ENCODE measurements at places on chromosomes 2 and 18.

DNA sequence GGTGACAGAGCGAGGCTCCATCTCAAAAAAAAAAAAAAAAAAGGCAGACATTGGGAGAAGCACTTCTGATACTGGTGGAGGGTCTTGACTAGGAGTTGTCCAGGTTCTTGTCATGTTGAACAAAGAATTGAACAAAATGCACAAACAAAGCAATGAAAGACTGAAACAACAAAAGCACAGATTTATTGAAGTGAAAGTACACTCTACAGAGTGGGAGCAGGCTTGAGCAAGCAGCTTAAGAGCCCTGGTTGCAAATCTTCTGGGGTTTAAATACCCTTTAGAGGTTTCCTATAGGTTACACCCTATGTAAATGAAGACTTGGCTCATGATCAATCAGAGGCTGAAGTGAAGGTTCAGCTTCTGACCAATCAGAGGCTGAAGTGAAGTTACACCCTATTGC, 6.4 kb upstream of the SS18 start:
- no peak for DNase-seq

DNA sequence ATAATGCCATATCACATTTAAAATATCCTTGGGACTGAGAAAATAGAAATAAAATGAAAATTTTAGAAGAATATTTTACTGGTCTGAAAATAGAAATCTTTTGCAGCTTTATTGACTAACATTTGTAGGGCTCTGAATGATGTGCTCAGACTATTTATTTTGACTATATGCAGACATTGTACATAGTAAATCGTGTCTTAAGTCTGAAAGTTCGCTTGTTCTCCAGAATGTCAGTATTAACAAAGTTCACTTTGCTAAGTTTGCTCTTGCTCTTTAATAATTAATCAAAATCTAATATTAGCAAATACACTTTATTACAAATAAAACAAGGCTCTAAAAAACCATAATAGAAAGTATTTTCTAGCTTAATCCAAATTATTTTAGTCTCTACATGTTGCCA, 219.8 kb downstream of the WDR7 start:
- DNase-seq = no peak

DNA sequence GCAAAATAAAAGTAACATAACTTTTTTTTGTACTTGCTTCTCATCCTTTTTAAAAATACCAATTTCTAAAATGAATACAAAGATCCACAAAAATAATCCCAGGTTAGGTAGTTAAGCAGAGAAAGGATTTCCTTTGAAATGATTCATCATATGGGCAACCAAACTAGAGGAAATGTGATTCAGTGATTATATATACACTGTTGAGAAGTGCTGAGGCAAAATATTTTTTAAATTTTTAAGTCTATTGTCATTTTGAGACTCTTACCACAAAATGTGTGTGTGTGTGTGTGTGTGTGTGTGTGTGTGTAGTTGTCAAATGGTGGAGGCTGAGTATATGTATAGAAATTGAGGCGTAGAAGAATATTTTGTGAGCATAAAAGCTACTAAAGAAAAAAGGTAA, 1075.3 kb downstream of the LRP1B start:
- no peak for DNase-seq

- DNase-seq = no peak
Measured at GRCh38 chr2:165563468-165564225, 94.1 kb downstream of the CSRNP3 start.

GRCh38 chr18:26697186-26697884, 149.0 kb upstream of the KCTD1 start:
- DNase-seq = no peak

DNA sequence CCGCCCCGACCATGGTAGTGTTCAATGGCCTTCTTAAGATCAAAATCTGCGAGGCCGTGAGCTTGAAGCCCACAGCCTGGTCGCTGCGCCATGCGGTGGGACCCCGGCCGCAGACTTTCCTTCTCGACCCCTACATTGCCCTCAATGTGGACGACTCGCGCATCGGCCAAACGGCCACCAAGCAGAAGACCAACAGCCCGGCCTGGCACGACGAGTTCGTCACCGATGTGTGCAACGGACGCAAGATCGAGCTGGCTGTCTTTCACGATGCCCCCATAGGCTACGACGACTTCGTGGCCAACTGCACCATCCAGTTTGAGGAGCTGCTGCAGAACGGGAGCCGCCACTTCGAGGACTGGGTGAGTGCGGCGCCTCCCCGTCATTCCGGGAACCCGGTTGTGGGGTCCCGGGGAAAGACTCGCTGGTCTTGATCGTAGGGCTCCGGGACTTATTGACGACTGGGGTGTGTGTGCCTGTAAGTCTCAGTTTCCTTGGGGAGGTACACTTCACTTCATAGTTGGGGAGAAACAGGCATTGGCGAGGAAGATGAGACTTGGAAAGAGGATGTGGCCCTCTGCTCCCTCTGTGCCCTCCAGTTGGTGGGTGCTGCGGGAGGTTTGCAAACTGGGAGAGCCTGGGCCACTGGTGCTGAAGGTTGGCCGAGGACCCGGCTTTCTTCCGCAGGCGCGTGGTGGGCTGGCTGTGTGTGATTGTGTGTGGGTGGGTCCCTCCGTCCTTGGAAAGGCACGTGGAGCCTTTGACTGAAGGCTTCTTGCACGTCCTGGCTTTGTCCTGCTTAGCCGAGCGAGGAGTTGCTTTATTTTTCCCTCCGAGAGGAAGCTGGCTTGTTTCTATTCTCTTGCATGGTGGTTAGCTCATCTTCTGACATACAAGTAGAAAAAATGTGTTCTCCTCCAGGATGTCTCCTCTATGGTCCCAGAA, 886 bp downstream of the PRKCE start:
- DNase-seq = peak; percentile 32

DNA sequence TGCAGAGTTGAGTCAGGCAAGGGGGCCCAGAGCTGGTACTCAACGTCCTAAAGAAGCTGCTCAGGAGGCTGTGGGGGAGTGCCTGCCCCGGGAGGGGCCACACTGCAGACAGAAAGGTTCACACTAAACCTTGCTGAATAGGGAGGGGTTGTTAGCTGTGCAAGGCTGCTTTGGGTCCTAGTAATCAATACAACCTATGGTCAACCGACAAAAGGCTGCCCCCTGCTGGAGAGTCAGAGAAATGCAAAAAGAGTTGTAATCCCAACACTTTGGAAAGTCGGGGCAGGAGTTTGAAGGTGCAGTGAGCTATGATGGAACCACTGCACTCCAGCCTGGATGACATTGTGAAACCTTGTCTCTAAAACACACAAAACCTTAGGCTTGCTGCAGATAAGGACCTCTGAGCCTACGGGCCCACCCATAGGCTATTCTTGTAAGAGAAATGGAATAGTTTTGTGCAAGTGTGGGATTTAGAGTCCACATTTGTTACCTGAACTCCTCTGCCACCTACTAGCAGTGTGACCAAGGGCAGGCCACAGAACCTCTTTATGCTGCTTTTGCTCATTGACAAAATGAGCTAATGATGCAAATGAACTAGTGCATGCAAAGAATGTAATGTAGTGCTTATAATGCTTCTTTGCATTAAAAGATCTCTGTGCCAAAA, 81.5 kb downstream of the PRPF40A start:
- peak; percentile 27 for DNase-seq

GRCh38 chr2:84383271-84383670, 75.8 kb downstream of the SUCLG1 start:
- no peak for DNase-seq

DNA sequence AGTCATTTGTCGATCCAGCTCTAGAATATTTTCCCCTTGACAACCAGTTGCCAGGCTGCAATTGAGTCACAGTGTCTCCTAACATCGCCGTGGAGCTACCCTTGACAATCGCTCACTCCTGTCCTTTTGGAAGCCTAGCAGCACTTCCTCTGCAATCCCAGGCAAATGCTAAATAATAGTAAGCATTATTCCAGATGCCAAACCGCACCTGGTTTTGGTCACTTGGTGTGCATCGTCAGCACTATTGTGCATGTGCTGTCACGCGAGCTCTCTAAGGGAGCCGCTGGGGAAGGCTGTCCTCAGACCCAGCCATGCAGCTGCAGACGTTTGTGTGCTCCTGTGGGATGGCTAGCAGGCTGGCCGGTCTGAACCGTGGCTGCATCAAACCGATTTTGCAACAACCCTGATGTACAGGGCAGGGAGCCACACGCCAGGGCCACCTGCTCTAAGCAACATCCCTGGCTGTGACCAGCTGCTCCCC, 549.5 kb upstream of the ID2 start:
- no peak for DNase-seq

DNA sequence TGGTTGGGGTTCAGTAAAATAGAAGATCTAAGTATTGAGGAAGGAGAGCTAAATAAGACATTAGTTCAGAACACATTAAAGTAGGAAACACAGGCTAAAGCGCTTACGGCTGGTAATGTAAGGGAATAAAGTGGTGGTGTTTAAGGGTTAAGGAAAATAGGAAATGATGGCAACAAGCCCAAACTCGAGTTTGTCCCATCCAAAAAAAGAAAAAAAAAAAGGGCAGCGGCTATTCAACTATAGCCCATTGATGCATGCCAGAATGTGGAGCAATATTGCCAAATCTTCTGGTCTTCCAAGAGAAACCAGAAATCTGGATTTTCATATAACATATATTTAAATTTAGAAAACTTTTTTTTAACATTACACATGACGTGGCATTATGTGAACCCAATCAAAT, 161.0 kb downstream of the ARHGAP15 start:
- no peak for DNase-seq

- no peak for DNase-seq
Measured at GRCh38 chr2:149169656-149170055, 131.2 kb downstream of the LYPD6B start.

GRCh38 chr18:43267818-43268217, 9.5 kb downstream of the SYT4 start:
- no peak for DNase-seq

GRCh38 chr2:54603357-54603756, 120.1 kb upstream of the EML6 start:
- DNase-seq = no peak

GRCh38 chr2:109563980-109564550, 49.7 kb downstream of the SEPTIN10 start:
- DNase-seq = no peak

DNA sequence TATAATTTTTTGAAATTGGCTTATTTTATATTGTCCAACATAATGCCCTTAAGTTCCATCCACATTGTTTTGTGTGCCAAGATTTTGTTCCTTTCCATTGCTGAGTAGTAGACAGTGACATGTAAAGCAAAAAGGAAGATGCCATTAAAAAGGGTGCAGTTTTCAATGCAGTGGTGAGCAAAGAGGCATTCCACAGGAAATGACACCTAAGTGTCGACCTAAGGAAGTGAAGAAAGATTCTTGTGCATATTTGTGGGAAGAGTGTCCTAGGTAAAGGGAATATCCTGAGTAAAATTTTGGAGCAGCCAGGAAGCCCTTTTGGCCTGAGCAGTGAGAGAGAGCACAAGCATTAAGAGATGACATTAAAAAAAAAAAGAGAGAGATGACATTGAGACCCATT, 1099.9 kb downstream of the DPP10 start:
- no peak for DNase-seq

DNA sequence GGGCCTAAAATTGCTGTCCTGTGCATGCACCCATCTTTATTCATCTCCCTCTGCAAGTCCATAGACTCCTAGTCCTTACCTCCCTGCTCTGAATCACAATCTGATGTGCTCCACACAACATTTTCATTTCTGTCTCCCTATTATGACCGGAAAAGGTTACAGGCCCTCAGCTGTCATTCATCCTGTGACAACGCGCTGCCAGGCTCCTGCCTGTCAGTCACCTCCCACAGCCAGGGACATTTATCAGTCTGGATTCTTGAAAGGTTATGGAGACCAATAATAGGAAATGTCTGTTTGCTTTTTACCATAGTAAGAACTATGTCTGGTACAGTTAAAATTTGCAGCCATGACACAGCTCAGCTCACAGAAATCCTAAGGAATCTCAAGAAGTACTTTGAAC, 197.1 kb downstream of the RDH14 start:
- no peak for DNase-seq

GRCh38 chr18:56541793-56542192, 96.6 kb downstream of the TXNL1 start:
- no peak for DNase-seq

DNA sequence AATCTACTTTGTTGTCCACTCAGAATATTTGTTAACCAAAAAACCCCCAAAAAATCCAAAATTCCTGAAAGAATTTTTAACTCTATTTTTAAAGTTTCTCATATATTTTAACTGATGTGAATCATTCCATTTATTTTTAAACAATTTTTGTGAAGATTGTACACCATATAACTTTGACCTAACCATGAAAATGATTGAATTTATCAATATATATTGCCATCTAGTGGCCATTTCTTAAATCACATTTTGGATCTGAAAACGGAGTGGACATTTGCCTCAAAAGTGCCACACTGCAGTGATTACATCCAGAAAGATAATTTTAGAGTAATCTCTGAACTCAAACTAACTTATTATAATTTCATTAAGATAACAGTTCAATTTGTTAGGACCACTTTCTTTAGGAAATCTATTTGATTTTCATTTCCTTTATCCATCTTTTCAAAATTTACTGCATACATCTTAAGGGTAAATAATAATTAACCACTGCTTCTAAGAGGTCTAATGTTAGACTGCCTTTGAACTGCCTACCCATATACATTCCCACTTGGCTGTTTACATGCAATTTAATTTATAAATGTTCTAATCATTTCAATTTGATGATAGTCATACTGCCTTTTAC, 71.1 kb downstream of the DSC3 start:
- DNase-seq = no peak

DNA sequence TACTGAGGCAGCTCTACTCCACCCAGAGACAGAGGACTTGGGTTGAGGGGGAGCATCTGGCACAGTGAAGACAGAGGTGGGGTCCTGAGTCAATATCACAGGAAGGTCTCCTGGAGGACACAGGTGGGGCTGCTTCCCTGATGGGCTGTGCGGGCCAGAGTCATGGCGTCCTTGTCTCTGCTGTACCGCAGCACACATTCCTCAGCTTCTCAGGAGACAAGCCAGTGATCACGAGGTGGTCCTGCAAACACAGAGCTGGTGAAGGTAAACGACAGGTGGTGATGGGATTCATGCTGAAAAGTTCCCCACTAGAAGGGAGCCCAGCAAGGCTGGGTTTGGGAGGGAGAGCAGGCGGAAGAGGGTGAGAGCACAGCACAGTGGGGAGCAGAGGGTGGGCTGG, 9.7 kb downstream of the TCF23 start:
- no peak for DNase-seq

GRCh38 chr18:24080861-24081260, 58.0 kb upstream of the CABYR start:
- no peak for DNase-seq

DNA sequence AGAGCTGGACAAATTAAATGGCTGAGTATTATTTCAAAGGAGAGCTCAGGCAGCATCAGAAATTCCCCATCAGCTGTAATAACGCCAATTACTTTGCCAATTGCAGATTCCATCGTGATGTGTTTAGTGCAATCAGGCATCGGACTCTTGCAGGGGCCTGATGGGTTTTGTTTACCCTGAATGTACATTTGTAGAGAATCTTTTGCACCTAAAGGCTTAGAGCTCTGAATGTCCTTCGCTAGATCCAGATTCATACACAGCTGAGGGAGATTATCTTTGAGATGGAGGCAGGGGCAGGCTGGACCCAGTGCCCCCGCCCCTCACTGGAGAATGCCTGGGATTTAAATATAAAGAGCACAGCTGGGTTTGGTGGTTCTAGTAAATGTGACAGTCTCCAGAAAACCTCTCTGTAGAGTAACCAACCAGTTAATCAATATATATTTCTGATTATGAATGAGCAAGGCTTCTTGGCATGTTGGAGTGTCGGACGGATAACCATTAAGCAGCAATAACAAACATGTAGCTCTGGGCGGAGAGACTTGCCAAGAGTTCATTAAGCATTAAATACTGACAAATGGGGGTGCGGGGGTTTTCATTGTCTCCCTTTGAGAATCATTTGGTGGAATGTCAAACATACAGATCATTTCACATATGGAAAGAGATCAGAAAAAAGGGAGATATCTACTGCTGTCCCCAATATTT, 200.9 kb downstream of the SETBP1 start:
- DNase-seq = no peak

GRCh38 chr2:118246726-118247125, 158.5 kb downstream of the INSIG2 start:
- DNase-seq = no peak

All from GM12892 (cell line).